ENCODE measurements at places on chromosomes 6 and 20.

GRCh38 chr6:21740376-21741124, 147.0 kb downstream of the SOX4 start:
- no peak for DNase-seq

GRCh38 chr6:132818404-132819359, 4.3 kb downstream of the RPS12 start:
- DNase-seq: no peak

GRCh38 chr20:11195899-11196558, 522.2 kb upstream of the JAG1 start:
- peak; percentile 83 for DNase-seq

DNA sequence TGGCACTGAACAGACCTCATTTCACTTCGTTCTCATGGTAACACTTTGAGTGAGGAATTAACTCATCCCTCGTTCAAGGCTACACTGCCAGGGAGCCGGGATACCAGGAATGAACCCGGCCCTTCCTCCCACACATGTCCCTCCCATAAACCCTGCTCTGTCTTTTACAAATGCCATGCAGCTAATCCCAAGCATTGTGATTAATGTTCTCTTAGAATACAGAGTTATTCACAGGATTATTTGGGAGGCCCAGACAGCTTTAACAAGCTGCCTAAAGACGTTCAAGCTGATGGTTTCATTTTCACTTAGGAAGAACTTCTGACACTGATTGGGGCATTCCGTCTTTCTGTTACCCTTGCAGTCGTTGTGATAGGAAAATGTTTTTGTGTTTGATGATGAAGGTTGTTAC, 42.5 kb upstream of the CD83 start:
- DNase-seq: peak; percentile 54

GRCh38 chr6:161526794-161527193, 252.9 kb upstream of the AGPAT4 start:
- no peak for DNase-seq

- peak; percentile 65 for DNase-seq
Observed at GRCh38 chr6:14108571-14109410, 8.8 kb upstream of the CD83 start.
